Posterior vena cava (tissue), 2 donors: ENCODE measurements at places on chromosomes 6 and 20. TPM values are rescaled to one million over a fixed set of nuclear protein-coding genes. Genes with fewer than 3 reads are reported as not detected.

DNA sequence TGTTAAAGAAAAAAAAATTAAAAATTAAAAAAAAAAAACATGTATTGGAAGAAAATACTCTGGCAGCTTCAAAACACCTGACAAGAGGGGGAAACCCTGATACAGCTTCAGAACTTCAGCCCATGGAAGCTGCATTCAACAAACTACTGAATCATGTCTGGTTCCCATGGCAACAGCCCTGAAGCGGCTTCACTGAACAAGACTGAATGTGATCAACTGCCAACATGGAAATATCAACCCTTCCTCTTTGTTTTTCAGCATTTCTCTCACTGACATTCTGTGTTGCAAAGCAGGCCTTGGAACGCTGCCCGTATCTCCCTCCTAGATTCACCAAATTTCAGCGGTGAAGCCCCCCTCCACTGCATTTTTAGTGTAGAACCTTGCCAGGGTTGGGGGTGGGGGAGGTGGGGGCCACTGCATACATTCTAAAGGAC is 91.3 kb upstream of the SHLD1 start:
- peak; percentile 92 for DNase-seq

SMLR1 gene
- not detected for total RNA-seq

DNA sequence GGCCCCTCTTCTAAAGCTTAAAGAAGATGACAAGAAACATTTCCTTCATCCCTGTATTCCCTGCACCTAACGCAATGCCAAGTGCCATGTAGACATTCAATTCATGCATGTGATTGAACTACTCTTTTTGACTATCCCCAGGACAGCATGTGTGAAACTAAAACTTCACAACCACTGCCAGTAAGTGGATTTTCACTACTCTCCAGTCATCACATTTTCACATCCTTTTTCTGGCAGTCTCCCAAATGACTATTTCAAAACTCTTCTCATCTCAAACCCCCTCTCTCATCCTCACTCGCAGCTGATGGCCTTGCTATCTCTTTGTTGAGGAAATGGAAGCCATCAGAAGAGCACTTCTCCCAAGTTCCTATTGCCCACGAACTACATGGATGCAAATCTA is 122.6 kb downstream of the OPRM1 start:
- DNase-seq = no peak

MYBL2 gene
- total RNA-seq = 0.24 TPM

SLC4A11 gene
- 0.38 TPM for total RNA-seq

- no peak for DNase-seq
Observed at GRCh38 chr20:24147961-24148360, 159.4 kb upstream of the GGTLC1 start.

DNA sequence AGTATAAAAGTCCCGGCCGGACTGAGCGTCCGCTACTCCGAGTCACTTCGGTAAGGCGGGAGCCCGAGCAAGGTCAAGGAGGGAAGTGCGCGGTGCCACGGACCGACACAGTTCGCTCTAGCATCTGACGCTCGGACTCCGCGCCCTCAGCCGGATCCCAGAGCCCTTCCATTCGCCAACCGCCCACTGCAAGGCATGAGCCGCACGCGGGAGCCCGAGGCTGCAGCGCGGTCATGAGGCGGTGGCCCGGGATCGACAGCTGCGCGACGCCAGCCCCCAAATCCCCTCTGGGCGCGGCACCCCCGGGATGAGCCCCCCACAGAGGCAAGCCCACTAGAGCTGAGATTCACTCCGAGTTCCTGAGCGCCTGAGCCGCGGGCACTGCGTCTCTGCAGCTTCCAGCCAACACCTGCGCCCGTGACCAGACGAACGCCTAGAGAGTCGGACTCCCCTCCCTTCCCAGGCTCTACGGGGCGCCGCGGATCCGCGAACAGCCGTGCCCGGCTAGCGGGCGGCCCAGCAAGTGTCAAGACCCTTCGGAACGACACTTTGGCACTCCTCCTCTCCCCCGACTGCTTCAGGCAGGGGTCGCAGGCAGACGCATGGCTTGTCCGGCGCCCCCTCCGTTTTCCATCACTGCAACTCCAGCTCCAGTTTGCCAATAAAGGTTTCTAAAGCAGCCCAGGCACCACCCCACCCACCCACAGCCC is 725 bp upstream of the ISM1 start:
- peak; percentile 94 for DNase-seq

KHDC1L gene
- total RNA-seq = not detected

PROKR2 gene
- total RNA-seq = not detected

HMGCLL1 gene
- total RNA-seq = 0.14 TPM

TUBB gene
- total RNA-seq = 378 TPM

CSE1L gene
- 50.4 TPM for total RNA-seq

SPAG4 gene
- 2.1 TPM for total RNA-seq

MTO1 gene
- 20.6 TPM for total RNA-seq

- DNase-seq = no peak
Observed at GRCh38 chr6:85068221-85068620, 303.8 kb upstream of the TBX18 start.

KCNK15 gene
- total RNA-seq = 4.1 TPM

DNA sequence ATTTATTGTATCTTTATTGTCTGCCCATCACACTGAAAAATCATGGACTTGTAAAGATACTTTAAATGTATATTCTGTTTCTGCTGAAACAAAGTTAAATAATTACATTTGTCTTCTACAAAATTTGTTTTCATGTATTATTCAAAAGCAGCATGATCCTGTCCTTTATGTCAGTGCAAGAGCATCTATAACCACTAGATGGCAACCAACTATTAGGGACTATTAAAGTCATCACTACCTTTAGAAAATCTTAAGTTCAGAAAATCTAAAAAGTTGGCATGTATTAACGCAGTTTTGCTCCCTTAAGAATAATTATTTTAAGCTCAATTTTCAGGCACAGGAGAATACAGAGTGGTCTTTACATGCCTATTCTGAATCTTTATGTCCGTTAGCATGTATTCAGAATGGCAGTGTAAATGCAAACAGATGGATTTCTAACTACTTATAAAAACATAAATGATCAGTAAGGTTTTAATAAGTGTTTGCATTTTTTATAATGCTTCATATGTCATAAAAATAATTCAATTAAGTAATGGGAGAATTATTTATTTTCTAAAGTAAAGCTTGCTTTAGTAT is 17.8 kb downstream of the TMEM30A start:
- DNase-seq = no peak

DNA sequence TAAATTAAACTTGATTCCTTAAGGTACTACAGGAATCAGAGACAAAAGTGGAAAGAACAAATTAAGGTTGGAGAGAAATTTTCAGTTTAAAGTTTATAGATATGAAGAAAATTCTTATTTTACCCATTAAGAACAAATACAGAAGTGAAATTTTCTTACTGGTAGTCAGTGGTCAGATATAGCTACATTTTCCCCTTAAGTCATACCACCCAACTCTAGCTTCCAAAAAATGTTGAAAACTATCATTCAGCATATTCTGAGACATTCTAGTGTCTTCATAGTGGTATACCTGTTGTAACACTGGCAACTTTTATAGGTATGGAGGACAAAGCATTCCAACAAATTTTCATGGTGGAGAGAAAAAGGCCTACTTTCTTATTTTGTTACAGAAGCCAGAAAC is 15.6 kb upstream of the SUMO4 start:
- no peak for DNase-seq

THEMIS gene
- total RNA-seq = 0.37 TPM

BMP7 gene
- total RNA-seq = 0.65 TPM

DNA sequence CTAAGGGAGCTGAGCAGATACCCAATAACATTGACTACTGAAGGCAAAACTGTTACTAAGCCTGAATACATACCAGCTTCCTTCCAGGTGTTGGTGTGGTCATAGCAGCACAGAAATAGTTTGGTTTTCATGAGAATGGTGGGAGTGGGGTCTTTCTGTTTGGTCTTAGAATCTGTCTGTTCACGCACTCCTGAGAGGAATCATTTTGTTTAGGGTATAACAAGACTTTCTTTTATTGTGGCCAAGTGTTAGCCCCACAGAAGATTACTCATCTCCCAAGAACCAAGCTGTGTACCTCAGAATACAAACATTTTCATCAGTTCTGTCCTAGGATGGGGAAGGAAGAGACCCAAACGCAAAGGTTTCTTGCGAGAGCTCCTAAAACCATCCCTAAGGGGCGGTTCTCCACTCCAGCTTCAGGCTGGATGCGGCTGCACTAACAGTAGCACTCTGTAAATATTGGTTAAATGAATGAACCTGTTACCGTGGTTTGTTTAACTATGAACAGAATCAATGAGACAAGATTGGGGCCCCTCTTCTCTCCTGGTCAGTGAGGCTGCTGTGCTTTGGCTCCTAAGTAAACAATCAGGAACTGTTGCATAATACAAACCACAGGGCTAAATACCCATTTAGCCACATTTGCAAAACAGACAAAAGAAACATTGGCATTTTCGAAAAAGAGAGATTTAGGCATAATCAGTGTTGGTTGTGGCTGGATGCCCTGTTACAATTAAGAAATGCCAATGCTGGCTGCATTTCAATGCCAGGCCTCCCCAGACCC is 44.9 kb downstream of the SNAP25 start:
- no peak for DNase-seq

MAK gene
- 0.28 TPM for total RNA-seq

DNA sequence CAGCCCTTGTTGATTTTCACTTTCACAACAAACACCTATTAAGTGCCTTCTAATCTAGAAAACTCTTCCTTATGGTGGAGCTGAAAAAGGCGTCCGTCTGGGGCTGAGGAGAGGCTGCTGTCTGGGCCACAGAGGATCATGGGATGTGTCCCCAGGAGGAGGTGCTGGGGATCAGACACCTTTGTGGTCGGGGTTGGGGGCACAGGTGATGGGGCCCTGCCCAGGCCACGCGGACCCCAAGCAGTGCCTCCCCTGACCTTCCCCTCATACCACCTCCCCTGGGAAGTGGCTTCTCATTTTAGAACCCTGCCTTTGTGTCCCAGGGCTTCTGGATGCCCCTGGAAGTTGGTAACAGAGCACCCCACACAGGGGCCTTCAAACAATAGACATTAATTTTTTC is 41.1 kb downstream of the SUN5 start:
- DNase-seq = peak; percentile 50

GRCh38 chr20:52497731-52498130 is 306.2 kb upstream of the ZFP64 start:
- no peak for DNase-seq

DNA sequence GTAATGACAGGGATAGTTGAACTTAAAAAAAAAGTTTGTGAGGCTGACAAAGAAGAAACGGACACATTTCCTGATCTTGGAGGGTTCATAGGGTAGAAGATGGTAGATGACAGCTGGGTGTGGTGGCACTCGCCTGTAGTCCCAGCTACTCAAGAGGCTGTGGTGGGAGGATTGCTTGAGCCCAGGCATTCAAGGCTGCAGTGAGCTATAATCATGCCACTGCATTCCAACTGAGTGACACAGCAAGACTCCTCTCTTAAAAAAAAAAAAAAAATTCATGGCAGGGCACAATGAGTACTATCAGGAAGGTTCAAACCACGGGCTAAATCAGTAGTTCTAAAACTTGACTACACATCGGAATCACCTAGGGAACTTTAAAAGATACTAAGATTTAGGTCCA is 2.0 kb upstream of the MICA start:
- DNase-seq = no peak

GRCh38 chr6:130724089-130724488 is 103.1 kb upstream of the SMLR1 start:
- no peak for DNase-seq

DNA sequence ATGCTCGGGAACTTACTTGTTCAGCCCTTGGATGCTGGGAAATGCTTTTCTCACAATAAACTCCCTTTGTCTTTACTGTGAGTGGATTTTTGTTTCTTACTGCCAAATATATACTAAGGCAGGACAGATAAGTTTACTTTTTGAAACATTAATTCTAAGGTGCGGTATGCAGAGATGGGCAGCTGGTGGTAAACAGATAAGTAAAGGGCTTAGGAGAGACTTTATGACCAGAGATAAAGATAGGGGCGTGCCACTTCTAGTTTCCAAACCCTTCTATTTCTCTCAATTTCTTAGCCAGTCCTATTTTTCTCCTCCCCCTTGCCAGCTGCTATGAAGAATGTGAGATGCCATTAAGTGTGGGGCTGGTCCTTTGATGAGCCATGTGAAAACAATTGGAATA is 16.3 kb downstream of the SAMD3 start:
- DNase-seq = no peak

GRCh38 chr6:9745966-9746365 is 668.9 kb downstream of the TFAP2A start:
- no peak for DNase-seq

FOXS1 gene
- 2.8 TPM for total RNA-seq

C4A gene
- 27.5 TPM for total RNA-seq

DNA sequence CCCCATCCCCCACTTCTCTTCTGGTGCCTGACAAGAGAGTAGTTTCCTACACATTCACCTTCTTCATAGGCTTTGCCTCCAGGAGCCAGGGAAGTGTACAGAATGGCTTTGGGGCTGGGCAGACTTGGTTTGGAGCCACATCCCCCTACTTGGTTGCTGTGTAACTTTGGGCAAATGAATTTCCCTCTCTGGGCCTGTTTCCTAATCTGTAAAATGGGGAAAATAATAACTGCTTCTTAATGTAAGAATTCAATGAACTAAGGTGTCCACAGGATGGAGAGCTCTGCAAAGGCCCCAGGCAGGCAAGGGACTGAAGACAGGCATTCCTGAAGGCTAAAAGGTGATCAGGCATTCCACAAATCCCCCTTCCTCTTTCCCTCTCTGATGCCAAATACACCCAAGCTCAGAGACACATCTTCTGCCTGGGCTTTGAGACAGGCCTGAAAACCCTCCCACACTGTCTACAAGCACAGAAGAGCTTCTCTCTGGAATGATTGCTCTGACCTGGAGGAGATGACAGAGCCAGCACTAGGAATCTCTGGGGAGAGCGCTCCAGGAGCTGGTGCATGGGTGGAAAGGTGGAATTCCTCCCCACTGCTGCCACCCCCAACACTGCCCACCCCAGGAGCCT is 6.9 kb upstream of the C20orf203 start:
- no peak for DNase-seq

UBE2V1 gene
- total RNA-seq = 77.0 TPM

DYNLT2 gene
- 1.1 TPM for total RNA-seq

FRS3 gene
- total RNA-seq = 4.2 TPM

DNA sequence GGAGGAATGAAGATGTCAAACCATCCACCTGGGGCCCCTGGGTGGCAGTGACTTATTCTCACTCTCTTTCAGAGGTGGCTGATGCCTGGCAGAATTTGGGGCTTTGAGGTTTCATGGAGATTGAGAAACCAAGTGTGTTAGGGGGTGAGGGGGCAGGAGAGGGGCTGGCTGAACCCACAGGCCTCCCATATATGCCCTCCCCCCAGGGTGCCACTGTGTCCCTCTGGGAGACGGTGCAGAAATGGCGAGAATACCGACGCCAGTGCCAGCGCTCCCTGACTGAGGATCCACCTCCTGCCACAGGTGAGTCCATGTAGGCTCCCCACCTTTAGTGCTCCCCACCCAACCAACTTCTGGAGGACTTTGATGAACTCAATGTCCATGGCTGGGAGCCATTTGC is 7.6 kb downstream of the GLP1R start:
- peak; percentile 77 for DNase-seq

GRCh38 chr6:70857387-70858077 is 99.3 kb downstream of the B3GAT2 start:
- no peak for DNase-seq

MRPS18A gene
- total RNA-seq = 28.2 TPM

GRCh38 chr6:90695316-90695715 is 108.4 kb upstream of the MAP3K7 start:
- DNase-seq = no peak

GRCh38 chr6:42340511-42340910 is 111.2 kb downstream of the TRERF1 start:
- DNase-seq = no peak

- no peak for DNase-seq
Observed at GRCh38 chr20:26214991-26215390, 518.3 kb upstream of the ZNF337 start.

- no peak for DNase-seq
Observed at GRCh38 chr6:150361876-150362275, 6.9 kb upstream of the IYD start.

GRCh38 chr6:56497240-56497639 is 145.4 kb downstream of the DST start:
- DNase-seq = no peak
